HFFc6 (cell line): ENCODE measurements at places on chromosomes 5 and 9. TPM values are rescaled to one million over a fixed set of nuclear protein-coding genes. Genes with fewer than 3 reads are reported as not detected.

- DNase-seq = peak; percentile 79
These were observed 60.6 kb upstream of the ZFR start for GRCh38 chr5:32504989-32505596.

DNA sequence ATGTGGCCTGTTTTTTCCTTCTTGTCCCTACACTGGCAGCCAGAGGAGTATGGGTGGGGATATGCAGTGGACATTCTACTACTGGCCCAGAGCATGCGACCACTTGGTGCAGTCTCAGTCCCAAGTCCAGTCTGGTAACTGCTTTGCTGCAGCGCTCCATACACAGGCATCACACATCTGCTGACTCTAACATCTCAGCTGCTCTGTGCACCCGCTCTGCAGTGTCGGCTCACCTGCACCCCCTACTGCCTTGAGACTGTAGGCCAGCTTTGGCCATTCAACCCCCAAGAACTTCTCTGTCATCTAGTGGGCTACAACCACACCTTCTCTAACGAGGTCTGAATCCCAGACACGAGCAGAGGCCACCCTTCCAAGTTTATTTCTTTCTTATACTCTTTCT, 46.4 kb upstream of the SLCO6A1 start:
- DNase-seq = no peak

DNA sequence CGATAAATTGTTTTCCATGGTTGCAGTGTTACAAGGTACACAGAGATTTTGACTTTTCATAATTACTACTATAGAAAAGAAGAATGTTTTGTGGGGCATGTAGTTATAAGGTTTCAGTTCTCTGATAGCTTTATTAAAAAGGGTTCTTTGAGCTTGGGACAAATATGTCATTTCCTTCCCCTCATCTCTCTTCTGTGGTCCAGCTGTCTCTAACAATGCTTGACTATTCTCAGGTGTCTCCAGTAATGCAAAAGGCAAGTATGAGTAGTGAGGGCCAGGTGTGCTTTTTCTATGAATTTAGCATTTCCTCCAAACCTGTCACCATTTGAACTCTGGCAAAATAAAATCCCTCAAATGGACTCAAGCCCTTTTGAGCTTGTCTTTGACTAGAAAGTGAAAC, 84.3 kb downstream of the SLF1 start:
- no peak for DNase-seq

The SPZ1 gene
- not detected in 3 replicates for total RNA-seq

The C5 gene
- 1.0 to 2.6 TPM (median 2.1 TPM) in 3 replicates for total RNA-seq

DNA sequence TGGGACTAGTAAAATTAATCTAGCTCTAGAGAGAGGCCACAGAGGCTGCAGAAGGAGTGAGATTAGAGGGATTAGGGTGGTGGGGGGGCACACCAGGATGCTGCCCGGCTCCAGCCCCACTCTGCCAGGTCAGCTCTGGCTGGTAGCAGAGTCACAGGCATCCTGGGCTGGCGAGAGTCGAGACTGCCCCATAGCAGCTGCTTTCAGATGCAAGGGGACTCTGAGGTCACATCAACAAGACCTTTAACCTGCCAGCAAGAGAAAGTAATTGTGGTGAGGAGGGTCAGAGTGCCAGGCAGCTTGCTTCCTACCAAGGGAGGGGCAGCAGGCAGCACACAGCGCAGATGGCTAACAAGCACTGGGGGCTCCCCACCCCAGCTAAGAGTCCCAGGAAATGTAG, 7.5 kb downstream of the EPB41L4B start:
- no peak for DNase-seq

The CAMK2A gene
- 0.18 to 0.42 TPM (median 0.37 TPM) in 3 replicates for total RNA-seq

The ETF1 gene
- total RNA-seq = 151 to 162 TPM (median 155 TPM) in 3 replicates

- no peak for DNase-seq
These were observed 8.3 kb downstream of the FOXD1 start for GRCh38 chr5:73440262-73440661.

DNA sequence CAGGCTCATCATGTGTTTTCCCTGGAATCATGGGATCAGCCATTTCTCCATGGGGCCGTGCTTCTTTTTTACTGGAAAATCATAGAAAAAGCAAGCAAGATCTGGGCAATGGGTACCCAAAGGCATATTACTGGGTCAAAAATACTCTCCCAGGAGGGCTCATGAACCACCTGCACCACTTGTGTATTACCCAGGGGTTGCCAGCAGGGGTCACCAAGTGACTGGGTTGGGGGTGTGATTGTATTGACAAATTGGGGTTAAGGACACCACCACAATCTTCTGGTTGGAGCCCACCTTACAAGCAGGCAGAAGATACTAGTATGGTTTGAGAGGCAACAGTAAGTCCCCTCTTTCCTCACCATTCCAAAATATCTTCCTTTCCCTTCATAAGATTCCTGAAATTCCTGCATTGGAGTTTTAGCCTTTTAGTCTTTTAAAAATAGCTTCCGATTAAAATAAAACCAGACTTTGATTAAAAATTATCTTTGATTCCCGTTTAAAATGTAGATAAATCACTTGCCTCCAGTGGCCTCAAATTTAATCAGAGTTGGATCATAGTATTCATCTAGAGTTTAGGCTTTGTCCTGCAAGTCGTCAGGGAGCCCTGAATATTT, 603.3 kb downstream of the KIF4B start:
- no peak for DNase-seq

GRCh38 chr5:28903643-28904042, 1865.3 kb upstream of the CDH9 start:
- no peak for DNase-seq

The TRPM3 gene
- total RNA-seq = not detected in 3 replicates

The PCDHA11 gene
- 0.13 TPM in 1 of 3 replicates, not detected in the others for total RNA-seq

The TLR4 gene
- total RNA-seq = 2.6 to 17.6 TPM (median 17.5 TPM) in 3 replicates

The MARCOL gene
- total RNA-seq = not detected in 3 replicates

The SPATA6L gene
- 0.20 to 0.73 TPM (median 0.54 TPM) in 3 replicates for total RNA-seq

The PKD2L2 gene
- total RNA-seq = not detected in 3 replicates

The BNC2 gene
- total RNA-seq = 19.1 to 26.0 TPM (median 20.2 TPM) in 3 replicates

DNA sequence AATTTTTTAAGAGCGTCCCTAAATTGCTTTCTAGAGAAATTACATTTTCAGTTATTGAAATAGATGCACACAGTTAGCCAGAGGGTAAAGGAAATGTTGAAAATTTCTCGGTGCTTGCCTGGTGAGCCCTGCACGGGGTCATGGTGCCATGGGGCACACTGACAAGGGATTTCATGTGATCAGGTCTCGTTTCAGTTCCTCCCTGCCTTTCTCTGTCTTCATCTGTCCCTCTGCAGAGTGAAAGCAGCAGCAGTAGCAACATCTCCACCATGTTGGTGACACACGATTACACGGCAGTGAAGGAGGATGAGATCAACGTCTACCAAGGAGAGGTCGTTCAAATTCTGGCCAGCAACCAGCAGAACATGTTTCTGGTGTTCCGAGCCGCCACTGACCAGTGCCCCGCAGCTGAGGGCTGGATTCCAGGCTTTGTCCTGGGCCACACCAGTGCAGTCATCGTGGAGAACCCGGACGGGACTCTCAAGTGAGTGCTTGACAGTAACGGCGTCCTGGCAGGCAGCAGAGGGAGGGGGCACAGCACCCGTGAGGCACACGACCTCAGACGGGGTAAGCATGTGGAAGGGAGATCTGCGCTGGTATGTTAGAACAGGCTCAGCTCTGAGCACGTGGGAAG, 89.1 kb upstream of the OTULINL start:
- no peak for DNase-seq

The NMUR2 gene
- not detected in 2 replicates for total RNA-seq

DNA sequence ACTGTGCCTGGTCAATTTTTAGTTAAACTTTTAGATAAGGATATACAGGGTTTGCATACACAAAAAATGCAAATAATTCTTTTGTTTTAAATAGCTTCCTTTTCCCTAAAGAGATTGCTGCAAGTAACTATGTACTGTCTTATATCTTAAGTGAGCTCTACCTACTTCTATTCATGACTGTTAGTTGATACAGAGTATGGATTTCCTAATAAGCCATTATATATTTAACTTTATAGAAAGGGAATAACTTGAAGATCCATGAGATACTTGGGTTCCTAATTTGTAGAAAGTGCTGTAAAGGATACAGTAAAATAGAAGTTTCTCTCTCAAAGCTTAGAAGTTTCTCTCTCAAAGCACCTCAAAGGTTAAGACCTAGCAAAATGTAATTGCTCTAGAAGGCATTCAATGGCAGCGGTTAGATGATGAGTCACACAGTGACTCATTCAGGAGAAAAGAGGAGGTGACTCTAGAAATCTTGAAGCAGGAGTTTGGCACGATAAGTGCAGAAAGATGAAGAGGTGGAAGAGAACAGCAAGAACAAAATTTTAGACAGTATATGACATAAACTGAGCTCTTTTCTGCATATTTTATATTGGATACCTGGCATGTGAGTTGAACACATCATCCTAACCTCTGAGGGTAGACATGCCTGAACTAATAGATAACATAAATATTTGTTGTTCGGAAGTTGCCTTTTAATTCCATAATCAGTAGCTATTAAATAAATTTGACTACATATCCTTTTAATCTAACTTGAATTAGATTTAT, 5.5 kb upstream of the DNAJC21 start:
- peak; percentile 89 for DNase-seq

DNA sequence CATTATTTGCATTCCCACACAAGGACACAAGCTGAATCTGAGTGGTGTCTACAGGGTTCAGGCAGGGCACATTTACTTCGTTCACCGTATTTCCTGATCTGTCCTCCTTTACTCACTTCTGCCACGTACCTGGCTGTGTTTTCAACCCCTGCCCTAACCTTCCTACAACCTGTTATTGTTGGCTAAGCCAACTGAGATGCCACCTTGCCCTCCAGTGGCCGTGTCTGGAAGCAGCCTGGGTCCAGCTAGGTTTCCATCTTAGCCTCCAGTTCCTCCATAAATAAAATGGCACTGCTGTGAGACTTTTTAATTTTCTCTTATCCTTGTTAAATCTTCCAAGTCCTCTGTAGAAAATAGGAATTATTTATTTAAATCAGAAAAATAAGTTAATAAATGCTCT, 64.8 kb downstream of the ATP10B start:
- DNase-seq = no peak

DNA sequence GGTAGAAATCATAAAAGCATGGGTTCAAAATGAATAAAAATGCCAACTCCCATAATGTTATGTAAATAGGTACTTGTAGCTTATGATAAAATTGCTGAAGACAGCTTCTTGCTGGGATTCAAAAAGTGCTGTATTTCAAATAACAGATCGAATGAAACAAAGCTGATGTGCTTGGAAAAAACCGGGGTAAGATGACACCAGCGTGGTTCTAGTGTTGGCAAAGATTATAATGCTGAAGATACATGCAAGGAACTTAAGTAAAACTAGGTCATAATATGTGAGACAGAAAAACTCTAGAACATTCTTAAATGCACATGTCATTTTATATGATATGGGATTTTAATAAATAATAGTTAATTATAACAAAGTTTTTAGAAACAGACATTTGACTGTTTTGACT, 44.4 kb upstream of the APC start:
- no peak for DNase-seq

The ERGIC1 gene
- 268 to 307 TPM (median 294 TPM) in 3 replicates for total RNA-seq

The TMC1 gene
- 0.09 to 1.4 TPM (median 0.27 TPM) in 3 replicates for total RNA-seq

The GPR150 gene
- total RNA-seq = 0.20 TPM in 1 of 2 replicates, not detected in the other

- DNase-seq = peak; percentile 52
These were observed 42.0 kb upstream of the KCNN2 start for GRCh38 chr5:114319821-114320220.

- DNase-seq = no peak
These were observed 184.5 kb upstream of the PAPPA start for GRCh38 chr9:115969096-115969495.

- no peak for DNase-seq
These were observed 27.5 kb downstream of the PHF2 start for GRCh38 chr9:93603906-93604326.

The PCDHGB5 gene
- 8.9 to 14.6 TPM (median 12.3 TPM) in 3 replicates for total RNA-seq

GRCh38 chr9:72257814-72258213, 107.2 kb downstream of the ZFAND5 start:
- no peak for DNase-seq

DNA sequence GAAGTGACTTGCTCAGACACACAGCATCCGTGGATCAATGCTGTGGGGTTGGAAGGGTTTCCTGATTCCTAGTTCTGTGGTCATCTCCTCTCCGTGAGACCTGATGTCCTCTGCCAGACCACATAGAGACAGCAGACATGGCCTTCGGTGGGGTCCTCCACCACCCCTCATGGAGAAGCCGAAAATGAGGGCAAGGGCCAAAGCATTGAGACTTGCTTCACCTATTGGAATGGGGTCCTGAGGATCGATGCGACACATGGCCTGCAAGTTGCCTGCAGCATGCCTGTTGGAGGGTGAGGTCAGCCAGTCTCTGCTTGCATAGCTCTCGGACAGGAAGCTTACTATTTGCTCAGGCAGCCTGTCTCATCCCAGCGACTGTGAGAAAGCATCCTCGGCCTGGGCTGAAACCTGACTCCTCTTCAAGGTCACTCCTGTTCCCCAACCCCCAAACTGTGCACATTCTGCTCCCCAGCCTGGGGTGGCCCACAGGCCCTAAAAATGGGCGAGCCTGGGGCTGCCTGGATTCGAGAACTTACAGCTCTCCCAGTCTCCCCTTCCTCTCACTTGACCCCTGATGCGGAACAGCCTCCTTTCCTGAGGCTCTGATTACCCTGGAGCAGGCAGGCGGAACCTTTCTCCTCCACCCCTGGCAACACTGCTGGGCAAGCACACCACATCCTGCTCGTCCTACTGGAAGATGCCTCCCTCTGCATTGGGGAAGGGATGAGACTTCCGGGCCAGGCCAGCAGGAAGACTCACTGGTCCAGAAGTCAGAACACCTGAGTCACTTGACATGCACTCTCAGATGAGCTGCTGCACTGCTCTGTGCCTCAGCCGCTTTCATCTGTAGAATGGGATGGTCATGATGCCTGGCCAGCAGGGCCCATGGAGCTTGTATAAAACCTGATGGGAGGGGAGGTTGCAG, 186.9 kb downstream of the RGS3 start:
- DNase-seq = peak; percentile 87

The TYRP1 gene
- not detected in 3 replicates for total RNA-seq

DNA sequence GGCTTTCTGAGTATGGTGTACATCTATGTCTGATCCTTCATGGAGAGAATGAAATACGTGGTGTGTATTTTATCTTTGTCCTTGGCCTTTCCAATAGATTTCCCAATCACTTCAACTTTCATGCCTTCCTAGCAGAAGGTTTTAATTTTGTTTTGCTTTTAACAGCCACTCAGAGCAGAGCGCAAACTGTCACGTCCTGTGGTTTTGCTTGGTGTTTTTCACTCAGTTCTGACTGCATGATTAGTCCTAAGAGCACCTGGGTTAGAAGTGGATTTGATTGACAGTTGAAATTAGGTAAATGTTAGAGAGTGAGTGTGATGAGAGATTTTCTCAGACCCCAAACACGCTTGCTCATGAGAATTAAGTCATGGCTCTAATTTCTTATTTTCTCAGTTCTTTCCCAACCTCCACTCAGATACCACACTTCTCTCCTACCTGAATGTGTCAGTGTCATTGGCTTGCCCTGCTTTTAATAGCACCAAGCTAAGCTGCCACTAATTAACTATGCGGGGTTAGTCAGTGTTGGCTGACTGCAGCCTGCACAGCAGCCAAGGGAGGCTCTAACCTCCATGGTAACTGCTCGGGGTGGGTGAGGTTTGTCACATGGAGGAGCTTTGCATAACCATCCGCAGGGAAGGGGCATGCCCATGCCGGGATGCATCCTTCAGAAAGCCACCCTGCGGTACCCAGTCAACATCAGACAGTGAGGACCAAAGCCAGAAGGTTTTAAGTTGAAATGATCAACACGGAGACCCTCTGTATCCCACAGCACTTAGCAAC, 173.4 kb downstream of the NR3C1 start:
- DNase-seq = no peak
